Thymus (tissue), 14 donors: ENCODE measurements at places on chromosomes 11 and 22.

DNA sequence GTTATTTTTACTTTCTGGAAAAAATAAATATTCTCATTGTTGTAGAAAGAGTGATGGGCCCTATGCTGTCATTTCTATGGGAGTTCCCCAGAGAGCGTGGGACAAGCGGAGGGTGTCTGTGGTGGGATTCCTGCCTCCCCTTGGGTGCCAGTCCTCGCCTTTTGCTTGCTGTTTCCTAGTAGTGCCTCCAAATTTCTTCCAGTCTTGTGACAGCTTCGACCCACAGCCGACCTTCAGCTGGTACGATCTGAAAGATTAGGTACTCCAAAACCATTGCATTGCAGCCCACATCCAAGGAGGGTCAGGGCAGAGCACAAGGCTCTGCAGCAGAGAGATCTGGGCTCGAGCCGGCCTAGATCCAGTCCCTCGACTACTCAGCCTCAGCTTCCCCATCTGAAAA, 58.9 kb upstream of the EMID1 start:
- DNase-seq, result no peak

DNA sequence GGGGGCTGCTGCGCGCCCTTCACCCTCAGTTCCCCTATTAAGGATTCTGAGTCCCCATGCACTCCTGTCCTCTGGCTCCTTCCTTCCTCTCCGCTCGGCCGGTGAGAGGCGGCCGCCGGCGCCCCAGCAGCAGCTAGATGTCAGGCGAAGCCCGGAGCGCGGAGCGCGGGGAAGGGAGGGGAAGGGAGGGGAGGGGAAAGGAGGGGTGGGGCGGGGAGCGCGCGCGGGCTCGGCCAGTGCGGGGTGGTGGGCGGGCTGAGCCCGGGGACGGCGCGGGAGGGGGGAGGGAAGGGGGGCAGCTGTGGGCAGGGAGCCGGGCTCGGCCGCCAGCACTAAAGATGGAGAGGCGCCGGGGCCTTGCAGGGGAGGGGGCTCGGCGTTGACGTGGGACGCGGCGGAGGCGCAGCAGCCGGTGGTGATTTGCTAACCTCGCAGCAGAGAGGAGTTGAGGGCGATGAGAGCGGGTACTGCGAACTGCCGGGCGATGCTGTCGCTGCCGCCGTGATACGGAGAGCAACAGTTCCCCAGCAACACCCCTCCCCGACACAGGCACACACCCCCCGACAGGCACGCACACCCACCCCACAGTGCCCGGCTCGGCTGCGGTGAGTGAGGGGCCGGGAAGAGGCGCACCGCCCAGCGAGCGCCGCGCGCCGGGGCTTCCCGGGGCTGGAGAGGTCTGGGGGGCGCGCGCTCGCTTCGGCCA, at the start of gene ZBTB16:
TSS of gene ZBTB16 (plus strand) at position 434 of the 706 bp plus-strand sequence. CDS start 3,590 bp downstream, outside the sequence.
- DNase-seq, result no peak

DNA sequence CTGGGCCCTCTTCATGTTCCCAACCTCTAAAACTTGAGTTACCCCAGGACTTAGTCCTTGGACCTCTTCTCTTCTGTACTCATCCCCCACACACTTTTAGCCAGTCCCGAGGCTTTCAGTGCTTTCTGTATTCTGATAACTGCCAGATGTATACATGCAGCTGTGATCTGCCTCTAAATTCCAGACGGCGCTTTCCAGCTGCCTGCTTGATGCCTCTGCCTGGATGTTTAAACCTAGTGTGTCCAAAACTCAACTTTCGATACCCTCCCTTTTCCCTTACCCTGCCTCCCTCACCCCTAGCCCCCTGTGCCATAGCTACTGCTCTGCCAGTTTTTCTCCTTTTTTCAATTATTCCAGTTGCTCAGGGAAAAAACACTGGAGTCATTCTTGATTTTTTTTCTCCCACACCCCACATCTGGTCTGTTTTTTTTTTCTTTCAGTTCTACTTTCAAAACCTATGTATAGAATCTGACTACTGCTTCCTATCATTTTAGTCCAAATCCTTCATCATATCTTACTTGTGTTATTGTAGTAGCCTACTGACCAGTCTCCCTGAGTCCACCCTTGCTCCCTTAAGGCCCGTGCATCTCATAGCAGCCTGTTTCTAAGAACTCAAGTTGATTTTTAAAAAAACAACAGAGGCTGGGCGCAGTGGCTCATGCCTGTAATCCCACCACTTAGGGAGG, 32.9 kb upstream of the TECTA start:
- DNase-seq, result no peak

DNA sequence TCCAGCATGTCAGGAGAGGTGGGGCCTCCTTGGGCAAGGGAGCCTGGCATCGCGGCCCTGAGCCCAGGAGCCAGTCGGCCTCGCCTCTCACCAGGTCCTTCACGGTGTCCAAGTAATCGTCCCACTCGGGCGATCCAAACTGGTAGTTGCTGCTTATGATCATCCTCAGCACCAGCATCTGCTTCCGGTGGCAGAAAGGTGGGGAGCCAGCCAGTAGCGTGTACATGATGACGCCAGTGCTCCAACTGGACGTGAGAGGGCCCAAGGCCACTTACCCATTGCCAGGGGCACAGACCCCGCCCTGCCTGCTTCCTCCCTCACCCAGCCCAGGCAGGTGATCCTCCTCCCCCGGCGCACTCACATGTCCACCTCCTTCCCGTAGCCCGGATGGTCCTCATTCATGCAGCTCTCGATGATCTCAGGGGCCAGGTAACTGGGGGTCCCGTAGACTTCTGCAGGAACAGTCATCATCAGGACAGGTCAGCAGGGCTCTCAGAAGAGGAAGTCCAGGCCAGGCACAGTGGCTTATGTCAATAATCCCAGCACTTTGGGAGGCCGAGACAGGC, 214.7 kb downstream of the OR4C45 start:
- no peak for DNase-seq

GRCh38 chr11:79330651-79331050, 110.2 kb downstream of the TENM4 start:
- DNase-seq, result no peak

GRCh38 chr11:87320123-87320522, 282.4 kb downstream of the TMEM135 start:
- no peak for DNase-seq

- DNase-seq, result no peak
Observed at GRCh38 chr11:77791301-77791700, 29.2 kb downstream of the RSF1 start.

- no peak for DNase-seq
Observed at GRCh38 chr11:64571050-64571409, 20.0 kb upstream of the SLC22A12 start.

DNA sequence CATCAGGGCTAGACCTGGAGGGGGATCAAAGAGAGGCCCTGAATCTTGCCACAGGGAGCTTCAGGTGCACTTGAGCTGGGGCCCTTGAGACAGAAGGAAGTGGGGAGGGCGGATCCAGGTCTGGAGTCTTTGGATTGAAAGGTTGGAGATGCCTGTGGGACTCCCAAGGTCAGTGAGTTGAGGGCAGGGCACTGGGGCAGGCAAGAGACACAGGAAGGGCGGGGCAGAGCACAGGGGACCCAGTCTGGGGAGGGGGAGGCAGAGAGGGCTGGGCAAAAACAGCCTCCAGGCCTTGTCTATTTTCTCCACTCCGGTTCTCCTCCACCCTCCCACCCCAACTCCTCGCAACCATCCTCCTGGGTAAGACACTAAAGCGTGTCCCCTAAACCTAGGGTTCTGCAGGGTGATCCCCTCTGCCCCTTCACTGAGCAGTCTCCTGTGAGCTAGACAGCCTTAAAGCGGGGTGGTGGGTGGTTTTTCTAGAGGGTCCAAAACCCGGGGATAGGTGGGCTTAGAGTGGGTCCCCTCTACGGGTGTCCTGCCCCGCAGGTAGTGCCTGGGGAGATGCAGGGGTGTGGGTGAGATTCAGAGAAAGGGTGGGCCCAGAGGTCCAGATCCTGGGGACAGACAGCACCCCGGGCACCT, 38.6 kb upstream of the CELSR1 start:
- DNase-seq, result no peak

GRCh38 chr11:10457901-10458300, 2.8 kb downstream of the AMPD3 start:
- DNase-seq, result no peak

DNA sequence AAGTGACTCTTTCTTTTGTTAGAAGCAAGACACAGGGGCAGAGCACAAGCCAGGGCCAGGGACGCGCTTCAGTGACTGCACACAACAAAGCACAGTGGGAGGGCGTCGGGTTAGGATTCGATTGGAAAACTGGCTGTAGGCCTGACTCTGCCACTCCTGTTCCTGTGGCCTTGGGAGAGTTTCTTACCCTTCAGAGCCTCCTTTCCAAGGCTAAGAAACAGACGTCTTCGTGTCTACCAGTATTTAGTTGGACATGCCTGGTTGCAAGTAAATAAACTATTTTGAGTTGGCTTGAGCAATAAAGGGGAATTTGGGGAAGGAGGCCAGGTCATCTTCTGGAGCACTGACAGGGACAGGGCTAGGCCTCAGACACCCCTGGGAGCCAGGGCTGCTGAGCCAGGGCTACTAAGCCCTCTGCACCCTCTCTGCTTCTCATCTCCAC, 549.1 kb downstream of the INSC start:
- no peak for DNase-seq

DNA sequence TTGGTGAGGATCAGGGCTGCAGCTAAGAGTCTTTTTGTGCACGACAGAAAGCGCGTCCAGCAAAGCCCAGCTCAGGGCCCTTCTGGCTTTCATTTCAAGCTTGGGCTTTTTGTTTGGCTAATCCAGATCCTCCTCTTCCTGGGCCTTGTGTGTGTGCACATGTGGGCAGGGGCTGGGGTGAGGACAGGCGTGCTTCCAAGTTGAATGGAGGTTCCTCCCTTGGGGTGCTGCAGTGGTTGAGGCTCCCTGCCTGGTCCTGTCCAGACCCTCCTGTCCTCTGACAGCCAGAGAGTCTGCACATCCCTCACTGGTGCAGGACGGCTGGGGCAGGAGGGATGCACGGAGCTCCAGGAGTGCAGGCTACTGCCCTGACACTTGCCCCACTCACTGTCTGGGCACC, 62.0 kb upstream of the NECTIN1 start:
- no peak for DNase-seq

GRCh38 chr11:104291646-104292045, 127.7 kb upstream of the PDGFD start:
- DNase-seq, result no peak

- no peak for DNase-seq
Observed at GRCh38 chr11:2549876-2550605, 105.2 kb downstream of the KCNQ1 start.

DNA sequence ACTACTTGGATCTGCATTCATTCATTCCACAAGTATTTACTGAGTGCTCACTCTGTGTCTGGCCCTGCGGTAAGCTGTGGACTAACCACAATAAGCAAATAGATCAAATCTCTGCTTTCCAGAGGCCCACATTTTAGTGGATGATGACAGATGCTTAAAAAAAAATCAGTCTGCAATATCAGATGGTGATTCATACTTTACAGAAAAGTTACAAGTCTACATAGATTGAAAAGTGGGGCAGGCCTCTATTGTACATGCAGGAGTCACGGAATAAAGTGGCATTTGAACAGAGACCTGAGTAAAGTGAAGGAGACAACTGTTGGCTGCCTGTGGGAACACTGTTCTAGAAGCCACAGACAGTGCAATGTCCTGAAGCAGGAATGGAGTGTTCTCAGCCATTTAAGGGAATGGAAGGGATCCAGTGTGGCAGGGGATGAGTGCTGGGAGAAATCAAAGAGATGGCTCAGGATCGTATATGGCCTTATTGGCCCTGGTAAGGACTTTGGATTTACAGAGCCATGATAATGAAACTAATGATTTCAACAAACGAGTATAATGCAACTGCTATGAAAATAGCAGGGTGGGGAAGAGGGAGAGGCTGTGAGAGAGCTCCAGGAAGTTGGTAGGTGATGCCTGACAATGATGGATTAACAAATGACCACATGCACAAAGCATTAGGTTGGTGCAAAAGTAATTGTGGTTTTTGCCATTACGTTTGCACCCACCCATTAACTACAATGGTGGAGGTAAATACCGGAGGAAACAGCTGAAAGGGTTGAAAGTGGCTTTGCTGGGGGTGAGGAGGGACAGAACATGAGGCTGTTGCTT, 31.1 kb downstream of the TMEM45B start:
- DNase-seq, result no peak

- DNase-seq, result no peak
Observed at GRCh38 chr11:68128682-68129327, 7.6 kb upstream of the CHKA start.

GRCh38 chr22:30265823-30266444, 717 bp downstream of the OSM start:
- no peak for DNase-seq

DNA sequence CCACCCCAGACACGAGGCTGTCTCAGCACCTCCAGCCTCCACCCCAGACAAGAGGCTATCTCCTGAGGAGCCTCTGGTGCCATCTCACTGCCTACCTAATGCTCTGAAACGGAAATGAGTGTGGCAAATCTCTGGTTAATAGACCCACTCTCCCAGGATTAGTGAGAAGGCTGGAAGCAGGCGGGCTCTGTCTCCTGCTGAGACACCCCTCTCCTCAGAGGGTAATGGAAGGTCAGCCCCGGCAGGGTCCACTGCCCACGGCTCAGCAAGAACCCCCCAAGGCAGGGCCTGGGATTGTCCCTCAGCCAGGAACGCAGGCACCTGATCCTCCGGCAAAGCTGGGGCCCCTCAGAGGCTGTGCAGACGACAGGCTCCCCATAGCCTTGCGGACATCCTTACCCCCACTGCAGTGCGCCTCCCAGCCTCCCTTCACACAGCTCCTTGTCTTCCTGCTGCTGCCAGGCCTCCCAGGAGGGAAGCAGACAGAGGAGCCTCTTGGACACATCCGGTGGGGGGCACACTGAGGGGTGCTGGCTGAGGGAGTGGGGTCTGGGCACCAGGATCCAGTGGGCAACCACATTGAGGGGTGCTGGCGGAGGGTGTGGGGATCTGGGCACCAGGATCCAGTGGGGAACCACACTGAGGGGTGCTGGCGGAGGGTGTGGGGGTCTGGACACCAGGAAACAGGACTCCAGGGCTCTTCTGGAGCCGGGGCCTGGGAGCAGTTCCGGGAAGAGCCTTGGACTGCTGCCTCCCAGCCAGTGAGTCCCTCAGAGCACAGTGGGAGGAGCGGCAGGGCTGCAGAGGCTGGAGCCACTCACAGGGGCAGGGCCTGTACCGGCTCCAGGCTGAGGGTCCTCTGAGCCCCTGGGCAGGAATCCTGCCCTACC, 13.1 kb downstream of the CHID1 start:
- no peak for DNase-seq

- DNase-seq, result no peak
Observed at GRCh38 chr11:6357222-6357621, 33.1 kb upstream of the SMPD1 start.

GRCh38 chr22:37816543-37817180, 6.5 kb upstream of the GALR3 start:
- no peak for DNase-seq

DNA sequence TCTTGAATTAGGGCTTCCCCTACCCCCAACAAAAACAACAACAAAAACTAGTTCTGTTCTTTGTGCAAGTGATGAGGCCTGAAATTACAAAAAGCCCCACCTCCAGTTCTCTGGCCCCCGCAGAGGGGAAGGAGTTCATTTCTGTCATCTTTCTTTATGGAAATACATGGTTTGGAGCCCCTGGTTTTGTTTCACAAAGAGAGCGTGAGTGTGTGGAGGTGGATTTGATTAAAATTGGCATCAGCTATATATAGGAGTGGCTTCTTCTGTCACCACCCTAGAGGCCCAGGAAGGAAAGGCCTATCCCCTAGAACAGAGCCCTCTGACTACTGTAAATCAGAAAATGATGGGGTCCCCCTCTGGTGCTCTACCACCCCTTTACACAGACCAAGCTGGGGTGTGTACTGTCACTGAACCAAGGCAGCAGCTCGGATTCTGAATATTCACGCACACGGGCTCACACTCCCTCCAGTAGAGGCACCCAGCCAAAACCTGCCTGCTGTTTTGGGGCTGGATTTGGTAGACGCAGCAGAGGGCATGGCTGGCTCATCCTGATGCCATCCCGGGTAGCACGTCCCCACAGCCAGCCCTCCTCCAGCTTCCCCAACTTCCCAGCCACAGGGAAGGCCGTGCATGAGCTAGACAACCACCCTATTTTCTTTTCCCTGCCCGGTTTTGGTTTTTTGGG, 19.4 kb downstream of the RCOR2 start:
- no peak for DNase-seq
